ENCODE measurements at places on chromosomes 3 and 15. TPM values are rescaled to one million over a fixed set of nuclear protein-coding genes. Genes with fewer than 3 reads are reported as not detected.

Gene IL17RE
- 1.2 TPM for total RNA-seq

Gene TXNRD3
- 4.1 TPM for total RNA-seq

Gene GPR87
- total RNA-seq = not detected

Gene CDHR4
- not detected for total RNA-seq

Gene GASK1A
- total RNA-seq = 0.08 TPM

Gene POLQ
- 20.1 TPM for total RNA-seq

Gene TMEM212
- total RNA-seq = not detected

Gene SLC28A1
- total RNA-seq = not detected

Gene ARGFX
- total RNA-seq = not detected

Gene BCL6
- total RNA-seq = 8.0 TPM
